ENCODE measurements at places on chromosomes 7 and 10. TPM values are rescaled to one million over a fixed set of nuclear protein-coding genes. Genes with fewer than 3 reads are reported as not detected.

The DGKB gene
- total RNA-seq, result not detected

The CLDN4 gene
- 0.17 TPM for total RNA-seq

The CPA1 gene
- total RNA-seq, result not detected

The FAM221A gene
- 10.7 TPM for total RNA-seq
